Heart left ventricle (tissue), 16 donors: ENCODE measurements at places on chromosomes 6 and 20.
A peak's percentile ranks its signal among the peaks of the same experiment; 100 is the strongest.

- no peak for DNase-seq
Measured at GRCh38 chr20:14801591-14802325, 464.3 kb upstream of the FLRT3 start.

- peak; percentile 51 for DNase-seq
Measured at GRCh38 chr6:27188061-27188884, 59.2 kb upstream of the PRSS16 start.

- DNase-seq = no peak
Measured at GRCh38 chr6:45667766-45668165, 290.0 kb upstream of the SUPT3H start.

- no peak for DNase-seq
Measured at GRCh38 chr6:38171997-38172738, 352.6 kb downstream of the ZFAND3 start.

DNA sequence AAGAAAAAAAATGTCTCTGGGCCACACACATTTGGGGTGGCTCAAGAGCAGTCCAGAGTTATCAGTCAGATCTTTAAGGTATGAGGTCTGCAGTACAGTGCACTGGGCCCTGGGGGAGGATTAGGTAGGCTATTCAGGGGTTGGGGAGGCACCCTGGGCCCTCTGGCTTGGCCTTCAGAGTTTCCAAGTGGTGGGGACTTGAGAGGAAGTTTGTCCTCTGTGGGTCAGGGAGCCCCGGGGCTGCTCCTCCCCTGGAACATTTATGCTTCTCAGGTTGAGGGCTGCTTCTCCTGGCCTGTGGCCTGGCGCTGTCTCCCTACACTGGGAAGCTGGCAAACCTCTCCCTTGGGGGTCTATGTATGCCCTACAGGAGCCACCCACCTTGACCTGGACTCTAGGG lies 46.0 kb downstream of the PTK7 start:
- no peak for DNase-seq

DNA sequence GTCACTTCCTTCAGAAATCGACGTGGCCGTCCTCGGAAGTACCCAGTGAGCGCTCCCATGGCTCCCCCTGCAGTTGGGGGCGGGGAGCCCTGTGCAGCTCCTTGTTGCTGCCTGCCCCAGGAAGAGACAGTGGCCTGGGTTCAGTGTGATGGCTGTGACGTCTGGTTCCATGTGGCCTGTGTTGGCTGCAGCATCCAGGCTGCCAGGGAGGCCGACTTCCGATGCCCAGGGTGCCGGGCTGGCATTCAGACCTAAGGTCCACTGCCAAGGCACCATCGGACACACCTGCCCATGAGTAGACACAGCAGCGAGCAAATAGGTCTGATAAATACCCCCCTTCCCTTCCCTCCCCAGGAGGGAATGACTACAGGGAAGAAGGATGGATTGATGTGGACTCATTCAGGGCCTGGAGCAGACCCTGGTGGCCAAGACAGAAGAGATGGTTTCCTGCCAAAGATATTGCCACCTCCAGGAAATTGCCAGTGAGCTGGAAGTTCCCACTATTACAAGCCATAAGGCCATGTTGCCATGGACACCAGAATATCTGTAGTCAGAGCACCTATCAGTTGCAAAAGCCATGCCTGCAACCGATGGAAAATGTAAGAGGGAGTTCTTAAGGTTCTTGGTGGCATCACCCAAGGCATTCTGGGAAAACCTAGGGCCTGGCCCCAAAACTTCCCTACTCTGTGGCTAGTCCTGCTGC lies 4.2 kb downstream of the TCF19 start:
- DNase-seq = no peak
